ENCODE measurements at places on chromosomes 16 and 17. TPM values are rescaled to one million over a fixed set of nuclear protein-coding genes. Genes with fewer than 3 reads are reported as not detected.

Gene KATNIP
- 15.2 TPM for total RNA-seq

DNA sequence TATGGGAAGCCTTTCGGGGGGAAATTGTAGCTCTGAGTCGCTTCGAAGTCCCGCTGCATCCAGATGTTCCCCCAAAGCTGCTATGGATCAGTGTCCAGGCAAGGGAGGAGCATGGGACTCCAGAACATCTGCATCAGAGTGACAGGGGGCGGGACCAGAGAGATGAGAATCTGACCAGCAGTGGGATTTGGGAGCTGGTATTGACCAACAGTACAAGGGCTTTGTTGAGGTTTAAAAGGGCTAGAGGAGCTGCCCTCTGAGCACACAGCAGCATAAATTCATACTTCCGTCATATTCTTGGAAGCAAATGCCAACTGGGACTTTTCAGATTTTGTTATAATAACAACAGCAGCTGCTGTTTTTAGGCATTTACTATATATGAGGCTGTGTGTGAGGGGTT, 10.6 kb downstream of the RBFOX1 start:
- no peak for DNase-seq

- DNase-seq: no peak
Observed at GRCh38 chr17:72399608-72400487, 279.0 kb downstream of the SOX9 start.

- DNase-seq: no peak
Observed at GRCh38 chr16:1877089-1877488, 5.1 kb upstream of the MEIOB start.

Gene GDPD3
- 4.6 TPM for total RNA-seq

DNA sequence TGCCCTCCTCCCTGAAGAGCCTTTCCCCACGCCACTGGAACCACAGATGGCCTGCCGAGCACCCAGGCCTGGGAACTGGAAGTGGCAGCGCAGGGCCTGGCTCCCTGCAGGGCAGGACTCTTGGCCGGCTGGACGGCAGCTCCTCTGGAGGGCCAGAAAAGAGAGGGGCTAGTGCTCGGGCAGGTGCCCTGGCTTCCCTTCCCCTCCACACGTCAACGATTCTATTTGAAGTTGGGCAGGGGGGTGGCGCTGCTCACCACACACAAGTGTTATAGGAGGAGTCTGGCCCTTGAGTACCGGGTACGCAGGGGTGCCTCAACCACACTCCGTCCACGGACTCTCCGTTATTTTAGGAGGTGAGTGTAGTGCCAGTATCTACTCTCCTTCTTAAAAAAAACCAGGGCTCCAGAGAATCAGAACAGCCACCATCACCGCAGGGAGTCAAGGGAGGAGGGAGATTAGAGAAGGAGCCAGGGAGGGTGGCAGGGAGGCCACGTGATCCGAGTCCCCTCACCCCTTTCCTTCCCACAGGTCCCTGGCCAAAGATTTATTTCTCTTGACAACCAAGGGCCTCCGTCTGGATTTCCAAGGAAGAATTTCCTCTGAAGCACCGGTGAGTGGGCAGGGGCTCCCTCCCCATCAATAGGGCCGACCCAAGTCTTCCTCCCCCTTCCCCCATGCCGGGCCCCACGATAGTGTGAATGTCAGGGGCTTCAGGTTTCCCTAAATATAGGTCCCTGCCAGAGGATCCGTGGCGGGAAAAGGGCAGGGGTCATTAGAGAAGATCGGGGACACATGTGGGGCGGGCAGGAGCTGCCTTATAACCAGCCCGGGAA, 1.4 kb upstream of the ALDOA start:
- DNase-seq: no peak

Gene PDF
- 4.7 TPM for total RNA-seq

Gene FAM171A2
- total RNA-seq: 5.7 TPM

DNA sequence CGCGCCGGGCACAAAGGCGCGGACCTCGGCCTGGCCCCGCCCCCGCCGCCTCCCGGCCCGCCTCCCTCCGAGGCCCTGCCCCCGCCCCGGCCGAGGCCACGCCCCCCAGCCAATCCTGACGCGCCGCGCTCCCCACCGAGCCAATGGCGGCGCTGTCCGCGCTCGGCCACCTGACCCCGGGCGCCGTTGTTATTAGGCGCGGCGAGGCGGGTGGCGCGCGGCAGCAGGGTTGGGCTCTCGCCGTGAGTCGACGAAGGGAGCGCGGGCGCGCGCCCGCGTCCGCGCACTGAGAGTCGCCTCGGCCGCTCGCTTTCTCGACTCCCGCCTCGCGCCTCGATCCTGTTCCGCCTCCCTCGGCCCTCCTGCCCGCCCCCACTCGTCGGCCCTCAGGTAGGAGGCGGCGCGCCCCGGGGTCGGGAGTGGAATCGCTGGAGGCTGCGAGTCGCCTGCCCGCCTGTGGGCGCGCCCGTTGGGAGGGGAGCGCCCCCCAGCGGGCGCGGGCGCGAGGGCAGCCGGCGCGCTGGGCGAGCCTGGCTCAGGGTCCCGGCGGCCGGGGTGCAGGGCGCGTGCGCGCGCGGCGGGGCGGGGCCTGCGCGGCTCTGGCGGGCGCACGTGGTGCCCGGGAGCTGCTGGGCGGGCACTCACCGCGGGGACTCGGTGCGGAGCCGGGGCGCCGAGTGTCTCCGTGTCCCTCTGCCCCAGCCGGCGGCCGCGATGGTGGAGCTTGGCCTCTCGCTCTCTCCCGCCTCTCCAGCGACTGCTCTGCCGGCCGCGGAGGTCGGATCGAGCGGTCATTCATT, 405 bp upstream of the CBLN1 start:
- DNase-seq: peak; percentile 13

Gene ABAT
- total RNA-seq: 9.0 TPM

DNA sequence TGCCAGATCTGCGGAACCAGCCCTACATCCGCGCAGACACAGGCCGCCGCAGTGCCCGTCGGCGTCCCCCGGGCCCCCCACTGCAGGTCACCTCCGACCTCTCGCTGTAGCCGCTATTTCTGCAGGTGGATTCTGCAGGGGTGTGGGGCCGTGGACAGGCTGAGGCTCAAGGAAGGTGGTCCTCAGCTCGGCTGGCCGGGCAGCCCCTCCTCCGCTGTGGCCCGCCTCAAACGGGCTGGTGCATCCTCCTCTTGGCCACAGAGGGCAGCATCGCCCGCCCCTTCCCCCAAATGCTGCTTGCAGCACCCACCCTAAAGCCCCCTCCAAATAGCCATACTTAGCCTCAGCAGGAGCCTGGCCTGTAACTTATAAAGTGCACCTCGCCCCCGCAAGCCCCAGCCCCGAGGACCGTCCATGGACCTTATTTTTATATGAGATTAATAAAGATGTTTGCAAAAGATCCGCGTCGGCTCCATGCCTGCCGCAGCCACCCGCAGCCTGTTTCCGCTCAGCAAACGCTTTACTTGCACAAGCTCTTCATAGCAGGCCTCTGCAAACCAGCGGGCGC, 14.9 kb downstream of the SPATA32 start:
- no peak for DNase-seq

DNA sequence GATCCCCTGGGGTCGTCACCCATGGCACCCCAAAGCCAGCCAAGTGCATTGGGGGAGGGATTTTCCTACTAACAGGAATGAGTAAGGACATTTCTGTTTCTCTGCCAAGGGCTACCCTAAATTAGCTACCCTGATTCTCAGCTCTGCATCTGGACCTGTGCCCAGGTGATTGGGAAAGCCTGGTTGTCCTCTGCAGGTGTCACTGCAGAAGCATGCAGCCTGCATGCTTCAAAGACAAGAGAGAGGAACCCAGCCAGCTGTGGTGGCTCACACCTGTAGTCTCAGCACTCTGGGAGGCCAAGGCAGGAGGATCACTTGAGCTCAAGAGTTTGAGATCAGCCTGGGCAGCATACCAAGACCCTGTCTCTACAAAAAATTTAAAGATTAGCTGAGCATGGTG, 19.6 kb downstream of the BEAN1 start:
- no peak for DNase-seq

DNA sequence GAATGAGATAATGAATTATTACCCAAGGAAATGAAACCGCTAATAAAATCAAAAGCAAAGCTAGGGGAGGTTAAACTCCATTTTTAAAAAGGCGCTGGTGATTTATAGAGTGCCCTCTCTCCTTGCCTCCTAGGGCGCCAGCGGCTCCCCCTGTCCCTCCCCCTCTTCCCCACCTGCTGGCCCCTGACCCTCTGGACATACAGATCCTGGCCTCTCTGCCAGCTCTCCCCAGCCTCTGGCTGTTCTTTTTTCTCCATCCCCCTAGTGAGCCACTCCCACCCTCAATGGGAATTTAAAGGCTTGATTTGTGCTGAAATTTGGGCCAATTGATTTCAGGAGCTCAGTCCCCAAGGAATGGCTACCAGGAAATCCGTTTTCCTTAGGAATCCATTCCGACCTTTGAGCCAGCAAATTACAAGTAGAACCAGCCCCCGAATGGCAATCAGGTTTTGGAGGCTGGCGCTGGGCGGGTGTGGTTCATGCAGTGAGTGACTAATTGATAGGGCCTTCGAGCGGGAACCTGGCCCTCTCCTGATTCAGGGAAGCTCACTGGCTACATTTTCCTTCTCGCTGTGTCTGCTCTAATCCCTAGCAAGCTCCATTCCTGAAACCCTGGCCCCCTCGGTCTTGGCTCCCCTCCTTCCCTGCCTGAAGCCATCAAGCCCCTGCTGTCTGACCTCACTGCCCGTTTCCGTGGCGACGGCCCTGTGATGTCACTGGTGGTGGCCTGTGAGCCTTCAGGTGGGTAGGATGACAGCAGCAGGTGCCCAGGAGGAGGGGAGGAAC, 141.9 kb upstream of the SDK2 start:
- DNase-seq: no peak

- no peak for DNase-seq
Observed at GRCh38 chr17:79626156-79626890, 15.5 kb upstream of the RBFOX3 start.

DNA sequence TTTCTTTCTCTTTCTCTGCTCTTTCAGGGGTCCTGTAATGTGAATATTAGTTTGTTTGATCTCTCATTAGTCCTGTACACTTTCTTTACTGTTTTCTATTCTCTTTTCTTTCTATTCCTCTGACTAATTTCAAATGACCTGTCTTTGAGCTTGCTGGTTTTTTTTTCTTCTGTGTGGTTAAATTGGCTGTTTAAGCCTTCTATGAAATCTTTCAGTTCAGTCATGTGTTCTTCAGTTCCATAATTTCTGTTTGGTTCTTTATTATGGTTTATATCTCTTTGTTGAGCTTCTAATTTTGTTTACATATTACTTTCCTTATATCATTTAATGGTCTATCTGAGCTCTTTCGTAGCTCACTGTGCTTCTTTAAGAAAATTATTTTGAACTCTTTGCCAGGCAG, 31.3 kb upstream of the NKD1 start:
- no peak for DNase-seq

Gene TNS4
- total RNA-seq: 5.4 TPM

DNA sequence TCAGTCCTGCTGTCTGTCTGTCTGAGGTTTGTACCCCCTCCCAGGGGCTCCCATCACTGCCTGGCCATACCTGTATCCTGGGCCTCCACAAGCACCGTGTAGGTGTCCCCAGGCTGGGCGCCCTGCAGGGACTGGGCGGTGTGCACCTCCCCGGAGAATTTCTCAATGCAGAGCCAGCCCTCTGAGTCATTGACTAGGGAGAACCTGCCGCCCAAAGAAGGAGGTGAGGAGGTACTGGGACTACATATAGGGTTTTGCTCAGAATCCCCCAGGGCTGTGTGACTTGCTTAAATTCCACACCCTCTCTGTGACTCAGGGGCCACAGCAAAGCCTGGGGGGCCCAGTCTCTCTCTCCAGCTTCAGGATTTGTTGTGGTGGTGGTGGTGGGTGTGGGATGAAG, 7.6 kb downstream of the CDH16 start:
- DNase-seq: no peak

Gene DHRS7B
- 14.5 TPM for total RNA-seq

DNA sequence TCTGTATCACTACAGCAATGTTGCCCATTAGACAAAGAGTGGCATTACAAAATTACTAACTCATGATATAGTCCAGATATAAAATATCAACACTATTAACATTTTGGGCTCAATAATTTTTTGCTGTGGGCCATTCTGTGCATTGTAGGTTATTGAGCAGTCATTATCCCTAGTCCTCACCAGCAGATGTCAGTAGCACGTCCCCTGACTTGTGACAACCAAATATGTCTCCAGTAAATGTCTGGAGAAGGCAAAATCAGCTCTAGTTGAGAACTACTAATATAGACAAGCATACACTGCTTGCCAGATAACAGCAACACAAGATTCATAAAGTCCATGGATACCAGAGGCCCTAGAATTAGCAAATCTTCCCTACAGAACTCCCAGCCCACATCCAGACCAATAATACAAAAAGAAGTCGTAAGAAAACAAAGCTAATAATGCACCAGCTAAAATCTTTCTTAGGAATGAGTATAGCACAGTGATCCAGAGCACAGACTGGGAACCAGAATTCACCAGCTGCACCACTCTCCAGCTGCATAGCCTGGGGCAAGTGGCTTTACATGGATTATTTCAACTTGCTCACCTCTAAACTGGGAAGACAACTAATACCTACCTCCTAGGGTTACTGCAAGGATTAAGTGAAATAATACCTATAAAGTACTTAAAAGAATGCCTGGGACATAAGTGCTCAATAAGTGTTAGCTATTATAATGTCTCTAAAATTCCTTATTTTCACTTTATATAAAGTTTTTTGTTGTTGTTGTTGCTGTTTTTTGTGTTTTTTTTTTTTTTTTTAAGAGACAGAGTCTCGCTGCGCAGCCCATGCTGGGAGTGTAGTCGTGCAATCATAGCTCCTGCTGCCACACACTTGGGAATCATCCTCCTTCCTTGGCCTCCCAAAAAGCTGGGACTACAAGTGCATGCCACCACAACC, 23.7 kb downstream of the HELZ start:
- DNase-seq: no peak

DNA sequence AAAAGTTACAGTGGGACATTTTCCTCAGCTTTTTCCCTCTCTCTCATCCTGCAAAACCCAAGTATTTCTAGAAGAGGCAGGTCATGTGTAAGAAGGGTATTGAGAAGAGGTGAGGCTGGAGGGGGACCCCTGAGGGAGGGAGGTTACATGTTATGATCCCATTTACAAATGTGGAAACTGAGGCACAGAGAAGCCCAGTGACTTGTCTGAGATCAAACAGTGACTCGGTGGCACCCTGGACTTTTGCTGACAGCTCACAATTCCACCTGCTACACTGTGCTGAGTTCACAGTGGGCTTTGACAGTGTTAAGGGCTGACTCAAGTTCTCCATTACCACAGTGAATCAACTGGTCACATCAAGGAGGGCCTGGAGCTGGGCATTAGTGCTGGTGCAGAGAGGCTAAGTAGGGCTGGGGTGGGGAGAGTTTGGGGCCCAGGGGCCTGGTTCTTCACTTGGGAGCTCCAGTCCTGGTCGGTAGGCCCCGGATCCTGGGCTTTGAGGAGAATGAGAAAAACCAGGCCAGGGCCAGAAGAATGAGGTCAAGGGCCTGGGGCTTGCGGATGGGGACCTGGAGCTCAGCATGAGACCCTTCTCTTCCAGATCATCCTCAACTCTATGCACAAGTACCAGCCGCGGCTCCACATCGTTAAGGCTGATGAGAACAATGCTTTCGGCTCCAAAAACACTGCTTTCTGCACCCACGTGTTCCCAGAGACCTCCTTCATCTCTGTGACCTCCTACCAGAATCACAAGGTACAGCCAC, 26.0 kb downstream of the TBX4 start:
- no peak for DNase-seq

Gene NUBP1
- 19.2 TPM for total RNA-seq

GRCh38 chr17:76243826-76244679, 3.8 kb upstream of the RNF157 start:
- DNase-seq: no peak

GRCh38 chr16:30984669-30985400, at the start of gene HSD3B7:
Gene HSD3B7, plus strand, starts transcription at chr16:30985207. Its CDS starts 452 bp downstream, at chr16:30985659.
- DNase-seq: no peak
